ENCODE measurements at places on chromosomes 3 and 15.

- no peak for DNase-seq
These were observed 329.6 kb downstream of the UACA start for GRCh38 chr15:70433586-70434324.

DNA sequence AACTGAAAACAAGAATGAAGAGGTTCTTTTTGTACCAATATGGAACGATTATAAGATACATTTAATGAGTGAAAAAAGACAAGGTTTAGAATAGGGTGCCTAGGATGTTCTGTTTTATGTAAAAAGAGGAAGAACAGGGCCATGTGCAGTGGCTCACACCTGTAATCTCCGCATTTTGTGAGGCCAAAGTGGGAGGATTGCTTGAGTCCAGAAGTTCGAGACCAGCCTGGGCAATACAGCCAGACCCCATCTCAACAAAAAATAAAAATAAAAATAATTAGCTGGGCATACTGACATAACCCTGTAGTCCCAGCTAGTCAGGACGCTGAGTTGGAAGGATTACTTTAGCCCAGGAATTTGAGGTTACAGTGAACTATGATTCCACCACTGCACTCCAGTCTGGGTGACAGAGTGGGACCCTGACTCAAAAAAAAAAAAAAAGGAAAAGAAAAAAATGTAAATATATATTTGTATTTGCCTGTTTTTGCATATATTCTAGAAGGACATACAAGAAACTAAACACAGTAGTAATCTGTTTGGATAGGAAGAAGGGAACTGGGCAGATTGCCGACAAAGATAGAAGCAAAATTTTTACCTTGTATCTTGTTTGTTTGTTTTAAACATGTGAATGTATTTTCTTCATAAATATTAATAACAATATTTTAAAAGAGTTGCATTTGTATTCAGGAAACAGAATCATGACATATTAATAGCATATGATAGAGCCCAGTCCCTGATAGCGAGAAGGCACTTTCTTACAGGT, 174.3 kb downstream of the SOX2 start:
- no peak for DNase-seq

DNA sequence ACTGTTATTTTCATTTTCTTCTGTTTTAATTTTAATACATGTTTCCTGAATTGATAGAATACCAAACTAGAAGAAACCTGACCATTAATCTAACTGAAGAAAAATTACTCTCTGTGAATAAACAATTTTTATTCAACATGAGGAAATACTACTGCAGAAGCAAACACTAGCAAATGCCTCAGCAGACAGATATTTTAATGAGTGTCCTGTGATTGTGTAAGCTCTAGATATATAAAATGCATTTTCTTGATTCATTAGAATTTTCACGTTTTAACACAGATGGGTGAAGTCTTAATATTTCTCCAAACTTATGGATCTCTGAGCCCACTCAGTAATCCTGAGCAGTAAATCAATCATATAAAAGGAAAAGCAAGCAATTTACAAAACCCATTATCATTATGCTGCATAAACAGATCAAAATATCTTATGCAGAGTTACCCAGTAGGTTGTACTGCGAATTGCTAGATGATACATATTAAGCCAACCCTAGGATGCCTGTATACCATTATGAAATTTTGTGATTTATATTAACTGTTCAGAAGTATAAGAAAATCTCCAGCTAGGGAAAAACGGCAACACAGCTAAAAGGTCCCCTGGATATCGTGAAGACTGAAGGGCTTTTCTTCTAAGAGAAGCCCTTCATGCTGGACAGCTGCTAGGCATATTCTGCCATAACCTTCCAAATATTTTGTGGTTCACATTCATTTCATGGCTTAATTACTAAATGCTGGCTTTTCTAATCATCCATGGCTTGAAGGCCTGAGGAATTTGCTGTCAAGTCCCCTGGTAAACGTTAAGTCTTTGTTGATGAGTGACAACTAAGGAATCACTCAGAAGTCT, 157.7 kb upstream of the TGFBR2 start:
- no peak for DNase-seq

DNA sequence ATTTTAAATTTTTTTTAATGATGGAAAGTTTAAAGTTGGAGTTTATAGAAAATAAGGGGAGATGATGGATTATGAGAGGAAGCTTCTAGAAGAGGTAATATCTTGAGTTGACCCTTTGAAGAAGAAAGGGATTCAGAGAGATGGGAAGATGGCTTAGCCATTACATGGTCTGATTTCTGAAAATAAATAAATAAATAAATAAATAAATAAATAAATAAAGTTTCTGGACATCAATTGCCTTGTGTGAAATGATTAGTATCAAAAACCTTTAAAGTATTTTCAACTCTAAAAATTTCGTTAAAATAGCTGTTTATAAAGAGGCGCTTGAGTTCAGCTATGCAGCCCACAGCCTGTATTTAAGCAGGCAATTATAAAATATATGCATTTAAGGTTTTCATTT, 93.3 kb downstream of the MB21D2 start:
- no peak for DNase-seq

GRCh38 chr15:82890995-82891390, 61.5 kb downstream of the HOMER2 start:
- no peak for DNase-seq

- no peak for DNase-seq
These were observed 54.8 kb downstream of the SRGAP3 start for GRCh38 chr3:9194509-9195184.

Data from activated CD4-positive, CD25-positive, alpha-beta regulatory T cell treated with anti-CD3 and anti-CD28 coated beads, Interleukin-2, amount 50 U/mL, for 72 hours (primary cell).